ENCODE measurements at places on chromosomes 5 and 9.

GRCh38 chr5:77993141-77993854 is 217.2 kb upstream of the TBCA start:
- DNase-seq = no peak

GRCh38 chr5:176360894-176361436 is 599 bp downstream of the KIAA1191 start:
- DNase-seq = no peak

GRCh38 chr5:58544195-58544594 is 38.7 kb upstream of the RAB3C start:
- no peak for DNase-seq

- DNase-seq = no peak
Measured at GRCh38 chr9:3391414-3391813, 134.4 kb downstream of the RFX3 start.

- no peak for DNase-seq
Measured at GRCh38 chr5:166581826-166582225, 1709.6 kb upstream of the WWC1 start.

GRCh38 chr9:72827950-72828731 is 124.7 kb downstream of the ALDH1A1 start:
- DNase-seq = no peak
